ENCODE measurements at places on chromosomes 16 and 17. TPM values are rescaled to one million over a fixed set of nuclear protein-coding genes. Genes with fewer than 3 reads are reported as not detected.

GRCh38 chr16:17371299-17371698 lies 99.5 kb downstream of the XYLT1 start:
- no peak for DNase-seq

GRCh38 chr16:54286090-54286365 lies 559 bp downstream of the IRX3 start:
- DNase-seq = peak; percentile 46

- DNase-seq = no peak
Observed at GRCh38 chr17:37700881-37701280, 44.0 kb downstream of the HNF1B start.

- no peak for DNase-seq
Observed at GRCh38 chr16:59116744-59117143, 382.6 kb upstream of the GOT2 start.

Gene PPM1E
- 1.6 TPM for total RNA-seq
